ENCODE measurements at places on chromosomes 3 and 15.

- DNase-seq, result no peak
Measured at GRCh38 chr3:36814776-36815175, 50.4 kb upstream of the DCLK3 start.

GRCh38 chr3:101262393-101263240, 57.8 kb downstream of the IMPG2 start:
- no peak for DNase-seq

- no peak for DNase-seq
Measured at GRCh38 chr3:191641789-191642188, 180.8 kb downstream of the PYDC2 start.

GRCh38 chr3:47907784-47908183, 104.8 kb downstream of the DHX30 start:
- no peak for DNase-seq

GRCh38 chr3:69031635-69032034, 18.2 kb upstream of the EOGT start:
- DNase-seq, result no peak

DNA sequence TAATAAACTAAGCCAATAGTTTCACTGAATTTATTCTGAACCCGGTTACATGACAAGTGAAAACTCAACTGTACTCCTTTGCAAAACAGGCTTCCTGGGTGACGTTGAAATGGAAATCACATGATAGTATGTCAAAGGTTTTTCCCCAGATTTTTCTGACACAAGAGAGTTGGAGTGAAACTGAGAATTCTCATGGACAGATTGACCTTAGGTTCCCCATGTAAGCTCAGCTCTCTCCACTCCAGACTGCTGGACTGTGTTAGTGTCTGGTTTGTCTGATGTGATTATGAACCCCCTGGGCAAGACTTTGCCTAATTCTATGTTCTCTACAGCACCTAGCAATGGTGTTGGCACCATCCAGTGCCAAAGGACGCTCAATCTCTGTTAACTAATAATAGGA, 219.7 kb upstream of the COL8A1 start:
- DNase-seq, result no peak

- no peak for DNase-seq
Measured at GRCh38 chr3:152210697-152211096, 58.0 kb upstream of the MBNL1 start.

- no peak for DNase-seq
Measured at GRCh38 chr3:96267577-96267976, 546.8 kb upstream of the EPHA6 start.

DNA sequence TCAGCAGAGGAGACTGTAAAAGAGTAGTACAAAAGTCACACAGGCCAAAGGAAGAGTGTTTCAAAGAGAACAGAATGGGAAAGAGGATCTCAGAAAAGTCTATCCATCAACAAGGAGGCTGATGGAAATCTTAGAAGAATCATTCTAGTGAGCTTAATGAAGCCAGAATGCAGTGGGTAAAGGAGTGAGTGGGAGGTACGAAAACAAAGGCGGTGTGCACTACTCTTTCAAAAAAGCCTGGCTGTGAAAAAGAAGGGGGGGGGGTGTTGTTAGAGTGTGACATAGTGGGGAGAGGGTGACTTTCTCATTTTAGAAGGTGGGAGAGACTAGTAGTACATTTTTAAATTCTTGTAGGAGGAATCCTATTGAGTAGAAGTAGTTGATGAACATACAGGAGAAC, 11.7 kb downstream of the PAQR9 start:
- DNase-seq, result no peak

- DNase-seq, result no peak
Measured at GRCh38 chr3:52428151-52429005, 16.5 kb downstream of the SEMA3G start.

GRCh38 chr3:127820221-127820825, 2.0 kb downstream of the MGLL start:
- no peak for DNase-seq

- no peak for DNase-seq
Measured at GRCh38 chr15:41855261-41855961, 16.8 kb downstream of the PLA2G4B start.

DNA sequence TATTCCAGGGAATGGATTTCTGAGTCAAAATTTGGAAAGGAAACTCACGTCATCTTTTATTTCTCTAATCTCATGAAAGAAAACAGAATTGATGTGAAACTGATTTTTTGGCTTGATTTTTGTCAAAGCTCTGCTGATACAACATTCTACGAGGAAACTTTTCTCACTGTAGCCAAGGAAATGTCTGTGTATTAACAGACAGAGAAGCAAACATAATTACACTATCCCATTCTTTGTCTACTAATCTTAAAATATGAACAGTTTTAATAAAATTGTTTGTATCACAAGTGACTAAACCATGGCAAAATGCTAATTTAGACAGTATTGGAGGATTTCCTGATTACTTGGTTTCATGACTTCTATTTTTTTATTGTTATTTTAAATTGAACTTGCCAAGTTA, 1437.0 kb downstream of the OTOL1 start:
- DNase-seq, result no peak

- DNase-seq, result no peak
Measured at GRCh38 chr3:136023264-136023978, 57.9 kb downstream of the PPP2R3A start.

- DNase-seq, result no peak
Measured at GRCh38 chr3:192929755-192930547, 12.3 kb upstream of the MB21D2 start.

DNA sequence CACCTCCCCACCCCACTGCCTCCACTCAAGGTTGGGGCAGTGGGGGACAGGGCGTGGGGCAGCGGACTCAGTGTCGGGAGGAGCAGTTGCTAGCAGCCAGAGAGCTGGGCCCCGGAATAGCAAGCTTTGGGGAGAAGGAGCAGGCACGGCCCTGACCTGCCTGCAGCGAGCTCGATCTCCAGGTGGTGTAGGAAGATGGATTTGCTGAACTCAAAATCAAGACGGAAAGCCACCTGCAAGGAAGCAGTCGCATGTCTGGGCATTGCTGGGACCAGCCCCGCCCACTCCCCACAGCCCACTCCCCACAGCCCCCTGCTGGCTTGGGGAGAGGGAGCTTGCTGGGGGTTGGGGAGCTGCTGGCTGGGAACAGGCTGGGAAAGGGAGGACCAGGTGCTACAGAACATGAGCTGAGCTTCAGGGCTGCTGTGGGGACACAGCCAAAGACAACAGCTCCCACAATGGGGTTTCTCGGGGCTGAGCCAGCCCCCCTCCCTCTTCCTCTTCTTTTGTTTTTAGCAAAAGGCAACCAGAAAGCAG, 38.0 kb downstream of the FEM1B start:
- no peak for DNase-seq

DNA sequence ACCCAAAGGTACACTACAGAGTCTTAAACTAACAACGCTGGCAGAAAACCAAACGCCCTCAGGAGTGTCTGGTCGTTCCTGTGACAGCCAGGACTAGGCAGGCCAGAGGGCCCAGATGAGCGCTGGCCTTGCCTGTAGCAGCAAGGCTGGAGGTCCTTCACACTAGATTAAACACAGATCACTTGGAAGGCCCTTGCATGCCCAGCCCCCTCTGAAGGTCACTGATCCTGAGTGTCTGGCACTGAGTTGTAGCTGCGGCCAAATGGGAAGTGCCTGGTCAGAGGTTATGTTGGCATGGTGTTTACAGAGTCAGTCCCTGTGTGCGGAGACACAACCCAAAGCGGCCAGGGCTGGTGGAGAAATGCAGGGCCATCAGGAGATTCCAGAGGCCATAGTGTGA, 58.9 kb downstream of the ZNF621 start:
- no peak for DNase-seq
